ENCODE measurements at places on chromosomes 7 and 10.

- no peak for DNase-seq
Observed at GRCh38 chr10:18087355-18087754, 52.9 kb upstream of the CACNB2 start.

DNA sequence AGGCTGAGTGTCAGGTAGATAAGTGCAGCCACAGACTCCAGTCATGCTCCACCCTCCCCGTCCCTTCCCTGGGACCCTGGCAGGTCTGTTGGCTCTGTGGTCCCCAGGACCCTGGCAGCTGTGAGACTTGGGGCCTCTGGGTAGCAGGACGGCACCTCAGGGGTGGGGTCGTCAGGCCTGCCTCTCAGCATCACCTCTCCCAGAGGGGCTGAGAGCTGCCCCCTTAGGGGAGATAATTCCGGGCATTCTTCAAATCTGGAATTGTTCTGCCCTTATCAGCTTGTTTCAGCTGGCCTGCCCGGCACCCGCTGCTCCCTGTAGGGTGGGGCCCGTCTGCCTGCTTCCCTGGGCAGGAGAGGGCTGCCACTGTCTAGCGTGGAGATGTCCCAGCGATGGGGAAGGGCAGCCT is 23.3 kb downstream of the PODXL start:
- DNase-seq, result no peak

DNA sequence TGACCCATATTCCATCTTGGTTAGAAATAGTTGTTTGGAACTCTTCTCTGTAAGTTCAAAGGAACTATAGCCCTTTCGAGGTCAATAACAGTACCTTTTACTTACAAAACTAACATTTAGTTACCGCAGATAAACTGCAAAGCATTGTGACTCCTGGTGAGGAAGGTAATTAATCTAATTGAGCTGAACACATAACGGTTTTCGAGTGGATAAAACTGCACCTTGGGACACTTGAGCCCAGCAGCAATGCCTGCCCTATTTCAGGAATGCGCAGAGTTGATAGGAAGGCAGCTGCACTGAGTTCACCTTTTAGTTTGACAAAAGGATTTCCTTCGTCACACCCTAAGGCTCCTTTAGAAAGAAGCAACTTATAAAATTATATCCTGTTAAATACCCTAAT is 75.4 kb downstream of the JAZF1 start:
- no peak for DNase-seq

DNA sequence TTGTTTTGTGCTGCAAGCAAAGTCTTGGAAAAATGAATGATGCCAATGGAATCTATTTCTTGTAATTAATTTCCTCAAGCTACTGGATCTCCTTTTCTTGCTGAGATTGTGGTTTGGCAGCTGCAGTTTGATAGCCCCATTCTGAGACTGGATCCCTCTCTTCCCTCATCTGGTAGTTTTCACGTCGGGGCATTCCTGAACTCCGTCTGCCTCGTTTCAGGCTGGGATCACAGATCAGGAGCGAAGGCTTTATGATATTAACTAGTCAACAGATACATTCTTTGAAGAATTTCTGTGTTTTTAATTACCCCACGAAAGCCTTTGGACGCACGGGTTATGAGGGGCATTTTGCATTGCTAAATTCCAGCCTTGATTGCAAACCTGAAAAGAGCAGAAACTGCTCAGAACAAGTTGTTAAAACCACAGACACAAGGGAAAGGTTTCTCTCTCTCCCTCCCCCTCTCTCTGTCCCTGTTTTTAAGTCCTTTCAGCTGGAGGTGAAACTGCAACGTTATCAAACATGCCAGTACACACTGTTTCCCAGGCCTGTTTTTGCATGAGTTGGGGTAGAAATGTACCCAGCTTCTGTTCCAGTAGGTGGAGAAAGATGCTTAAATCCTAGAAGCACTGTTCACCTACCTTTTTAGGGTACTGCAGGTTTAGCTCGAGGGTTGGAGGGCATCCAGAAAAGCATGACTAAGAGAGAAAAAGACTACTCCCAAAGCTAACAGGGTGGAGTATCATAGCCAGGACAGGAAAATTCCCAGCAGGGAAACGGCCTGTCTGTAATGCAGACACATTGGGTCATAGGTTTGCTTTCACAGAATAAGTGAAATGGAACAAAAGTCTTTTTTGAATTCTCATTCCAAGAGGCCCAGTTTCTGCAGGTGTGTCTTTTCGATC is 124.3 kb downstream of the CUX1 start:
- no peak for DNase-seq

DNA sequence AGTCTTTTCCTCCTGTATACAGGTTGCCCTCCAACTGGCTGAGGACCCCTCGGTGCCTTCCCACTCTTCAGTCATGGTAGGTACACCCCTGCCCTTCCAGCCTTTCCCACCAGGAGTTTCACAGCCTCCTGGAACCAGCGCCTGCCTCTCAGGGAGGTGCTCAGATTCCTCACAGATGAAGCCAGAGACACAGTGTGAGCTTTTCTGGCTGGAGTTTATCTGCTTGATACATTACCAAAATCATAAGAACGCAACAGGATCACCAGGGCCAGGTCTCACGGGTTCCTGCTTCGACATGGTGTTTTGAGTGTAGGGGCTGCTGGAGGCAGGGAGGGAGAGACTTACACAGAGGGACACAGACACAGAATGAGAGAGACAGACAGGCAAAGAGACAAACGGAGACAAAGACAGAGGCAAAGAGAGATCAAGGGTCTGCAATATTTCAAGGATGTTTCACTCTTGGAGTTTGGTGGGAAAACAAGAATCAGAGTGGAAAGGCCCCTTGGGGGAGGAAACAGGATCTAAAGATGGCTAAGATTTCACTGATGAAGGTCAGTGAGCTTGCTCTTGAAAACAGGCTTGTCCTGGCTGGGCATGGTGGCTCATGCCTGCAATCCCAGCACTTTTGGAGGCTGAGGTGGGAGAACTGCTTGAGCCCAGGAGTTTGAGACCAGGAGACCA is 6.5 kb upstream of the INMT start:
- DNase-seq, result no peak

- DNase-seq, result no peak
Observed at GRCh38 chr7:105010504-105011130, 3.4 kb upstream of the KMT2E start.

- no peak for DNase-seq
Observed at GRCh38 chr7:7231000-7231399, 48.7 kb downstream of the C1GALT1 start.

GRCh38 chr10:72171175-72171630 is 44.6 kb upstream of the ANAPC16 start:
- no peak for DNase-seq

- DNase-seq, result no peak
Observed at GRCh38 chr7:8627325-8627724, 193.9 kb downstream of the NXPH1 start.
